Activated CD4-positive, alpha-beta T cell treated with anti-CD3 and anti-CD28 coated beads, Interleukin-2, Interleukin-4, amounts not matched to agents 100 ng/mL and 50 ng/mL, durations not matched to agents 16 hours and 8 hours (primary cell): ENCODE measurements at places on chromosomes 3 and 15.

- DNase-seq, result no peak
Observed at GRCh38 chr15:86935841-86936240, 856.2 kb downstream of the AGBL1 start.

- DNase-seq, result no peak
Observed at GRCh38 chr3:129106866-129107565, 14.6 kb downstream of the RAB43 start.

- no peak for DNase-seq
Observed at GRCh38 chr3:38648659-38649499, 608 bp downstream of the SCN5A start.

- DNase-seq, result no peak
Observed at GRCh38 chr3:168325684-168326083, 230.0 kb upstream of the GOLIM4 start.

DNA sequence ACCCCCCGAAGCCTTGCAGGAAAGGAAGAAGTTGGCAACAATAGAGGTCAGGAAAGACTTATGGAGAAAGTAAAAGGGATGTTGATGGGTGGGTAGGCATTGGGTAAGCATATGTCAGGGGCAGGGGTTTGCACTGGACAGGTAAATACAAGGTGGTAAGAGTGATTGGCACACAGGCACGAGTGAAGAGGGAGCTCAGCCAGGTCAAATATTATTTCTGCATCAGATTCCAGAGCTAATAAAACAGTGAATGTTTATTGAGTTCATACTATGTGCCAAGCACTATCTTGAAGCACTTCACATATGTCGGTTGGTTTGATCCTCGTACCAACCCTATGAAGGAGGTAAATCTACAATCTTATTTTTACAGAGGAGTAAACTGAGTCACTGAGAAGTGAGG, 6.6 kb downstream of the CLSTN2 start:
- DNase-seq, result no peak

DNA sequence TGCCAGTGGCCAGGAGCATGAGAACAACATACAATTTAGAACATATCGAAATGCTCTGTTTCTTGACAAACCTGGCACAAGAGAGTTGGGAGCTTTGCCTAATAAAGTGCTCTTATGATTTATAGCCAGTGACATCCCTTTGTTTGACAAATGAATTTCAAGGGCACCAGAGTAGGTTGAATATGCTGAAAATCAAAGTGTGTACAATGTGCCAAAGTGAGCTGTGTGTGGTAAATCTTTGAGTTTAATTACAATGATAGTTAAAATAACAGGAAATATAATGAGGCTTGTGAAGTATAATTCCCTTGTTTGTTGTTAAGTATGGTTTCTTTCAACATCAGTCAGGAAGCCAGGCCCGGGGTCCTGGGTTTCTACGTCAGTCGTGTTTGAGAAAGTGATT, 211.9 kb downstream of the EBLN2 start:
- no peak for DNase-seq

- DNase-seq, result no peak
Observed at GRCh38 chr3:124064050-124064449, 72.1 kb upstream of the ROPN1 start.

DNA sequence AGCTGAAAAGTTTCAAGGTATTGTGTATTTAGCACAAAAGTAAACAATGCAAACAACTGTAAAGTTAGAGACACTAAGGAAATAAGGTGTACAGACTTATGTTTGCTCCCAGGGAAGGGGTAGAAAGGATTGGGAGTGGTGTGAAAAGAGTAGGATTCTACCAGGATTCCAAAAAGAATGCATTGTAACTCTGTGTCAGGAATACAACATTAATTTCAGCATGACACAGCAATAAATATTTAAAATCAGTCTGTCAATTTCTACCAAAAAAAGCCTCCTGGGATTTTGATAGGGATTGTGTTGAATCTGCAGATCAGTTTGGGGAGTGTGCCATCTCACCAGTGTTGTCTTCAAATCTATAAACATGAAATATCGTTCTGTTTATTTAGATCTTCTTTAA, 73.4 kb downstream of the LRRC28 start:
- DNase-seq, result no peak

DNA sequence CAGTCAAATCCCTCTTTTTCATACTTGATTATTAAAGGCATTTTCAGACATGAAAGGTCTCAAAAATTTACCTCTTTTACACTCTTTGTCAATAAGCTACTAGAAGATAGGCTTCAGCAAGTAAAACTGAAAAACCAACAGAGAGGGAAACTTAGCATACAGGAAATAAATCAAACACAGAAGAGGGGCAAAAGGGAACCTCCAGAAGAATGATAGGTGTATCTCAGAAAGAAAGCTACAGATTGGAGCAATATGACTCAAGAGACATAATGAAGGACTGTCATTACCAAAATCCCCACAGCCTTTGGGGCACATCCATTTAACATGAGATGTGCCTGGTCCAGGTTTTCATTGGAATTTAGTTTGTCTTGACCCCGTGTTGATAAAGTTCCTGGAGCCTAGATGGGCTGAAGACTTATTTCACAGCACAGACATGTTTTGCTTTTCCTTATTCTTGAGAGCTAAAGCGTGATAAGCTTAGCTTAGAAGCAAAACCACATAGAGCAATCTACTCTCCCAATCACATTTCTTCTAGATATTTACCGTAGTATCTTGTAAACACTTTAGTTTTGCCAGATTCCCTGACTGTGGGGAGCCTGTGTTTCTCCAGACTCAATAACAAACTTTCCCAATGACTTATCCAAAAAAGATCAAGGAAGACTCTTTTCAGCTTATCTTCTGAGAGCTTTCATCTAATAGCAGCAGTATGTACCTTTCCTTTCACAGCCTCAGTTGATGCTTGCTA, 11.7 kb downstream of the LRRFIP2 start:
- peak; percentile 74 for DNase-seq

DNA sequence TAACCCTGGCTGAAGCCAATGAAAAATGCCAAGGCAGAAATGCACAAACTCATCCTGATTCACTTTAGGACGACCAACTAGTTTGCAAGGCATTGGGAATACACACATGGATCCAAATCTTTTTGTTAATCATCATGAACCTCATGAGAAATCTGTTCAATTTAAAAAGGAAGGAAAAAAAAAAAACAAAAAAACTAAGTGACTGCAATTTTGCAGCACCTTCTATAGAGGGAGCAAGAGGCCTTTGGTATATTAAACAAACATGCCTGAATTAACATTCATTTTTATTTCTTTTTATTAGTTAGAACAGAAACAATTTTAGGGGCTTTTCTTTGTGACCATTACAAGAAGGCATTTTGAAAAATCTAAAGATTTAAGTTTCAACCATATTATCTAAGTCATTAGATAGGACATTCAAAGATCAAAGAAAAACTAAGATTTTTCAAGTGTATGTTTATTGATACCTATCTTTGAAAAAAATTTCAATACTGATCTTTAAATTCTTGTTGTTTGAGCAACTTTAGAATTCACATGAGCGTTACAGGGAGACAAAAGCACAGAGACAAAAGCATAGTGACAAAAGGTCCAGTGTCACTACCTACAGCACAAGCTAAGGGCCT, 182.4 kb downstream of the CBLB start:
- DNase-seq, result peak; percentile 11

DNA sequence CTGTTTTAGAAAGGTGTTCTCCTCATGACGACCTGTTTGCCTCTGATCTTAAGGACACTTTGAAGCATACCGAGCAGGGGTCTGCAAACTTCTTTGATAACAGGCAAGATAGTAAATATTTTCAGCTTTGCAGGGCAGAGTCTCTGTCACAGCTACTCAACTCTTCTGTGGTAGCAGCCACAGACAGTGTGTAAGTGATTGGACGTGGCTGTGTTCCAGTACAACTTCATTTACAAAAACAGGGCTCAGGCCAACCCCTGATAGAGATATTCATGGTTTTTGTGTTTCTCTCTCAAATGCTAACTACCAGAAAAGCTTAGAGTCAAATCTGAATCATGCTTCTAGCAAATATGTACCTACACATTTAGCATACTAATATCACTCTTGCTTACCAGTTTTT, 51.5 kb downstream of the TGFBR2 start:
- DNase-seq, result peak; percentile 70

- no peak for DNase-seq
Observed at GRCh38 chr3:105406268-105406667, 39.6 kb downstream of the ALCAM start.

- DNase-seq, result no peak
Observed at GRCh38 chr3:24258727-24259600, 235.7 kb downstream of the THRB start.

DNA sequence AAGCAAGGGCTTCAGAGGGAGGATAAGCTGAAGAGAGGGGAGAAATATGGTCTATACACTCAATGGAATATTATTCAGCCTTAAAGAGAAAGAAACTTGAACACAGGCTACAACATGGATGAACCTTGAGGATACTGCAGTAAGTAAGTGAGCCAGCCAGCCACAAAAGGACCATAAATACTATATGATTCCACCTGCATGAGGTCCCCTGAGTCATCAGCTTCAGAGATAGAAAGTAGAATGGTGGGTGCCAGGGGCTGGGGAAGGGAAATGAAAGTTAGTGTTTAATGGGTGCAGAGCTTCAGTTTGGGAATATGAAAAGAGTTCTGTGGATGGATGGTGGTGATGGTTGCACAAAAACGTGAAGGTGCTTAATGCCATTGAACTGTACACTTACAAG, 68.4 kb upstream of the SEC13 start:
- DNase-seq, result no peak

GRCh38 chr15:75517233-75517632, 61.9 kb downstream of the PTPN9 start:
- DNase-seq, result no peak

DNA sequence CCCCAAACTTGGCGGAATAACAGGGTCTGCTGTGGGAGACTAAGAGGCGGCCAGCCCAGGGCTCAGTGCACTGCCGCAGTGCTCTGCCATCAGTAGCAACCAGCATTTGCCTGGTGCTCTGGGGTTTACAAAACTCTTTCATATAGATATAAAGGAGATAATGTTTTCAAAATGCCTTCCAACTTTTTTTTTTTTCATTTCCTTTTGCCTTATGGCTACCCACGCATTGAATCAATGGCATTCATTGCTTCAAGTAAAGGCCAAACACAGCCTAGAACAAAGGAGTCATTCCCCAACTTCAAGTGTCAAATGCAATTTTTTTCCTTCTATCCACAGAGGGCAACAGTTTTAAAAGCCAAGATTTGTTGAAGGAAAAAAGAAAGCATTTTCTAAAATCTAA, 11.6 kb upstream of the SLC24A5 start:
- DNase-seq, result no peak

GRCh38 chr15:57554063-57554811, 37.5 kb upstream of the MYZAP start:
- DNase-seq, result no peak

DNA sequence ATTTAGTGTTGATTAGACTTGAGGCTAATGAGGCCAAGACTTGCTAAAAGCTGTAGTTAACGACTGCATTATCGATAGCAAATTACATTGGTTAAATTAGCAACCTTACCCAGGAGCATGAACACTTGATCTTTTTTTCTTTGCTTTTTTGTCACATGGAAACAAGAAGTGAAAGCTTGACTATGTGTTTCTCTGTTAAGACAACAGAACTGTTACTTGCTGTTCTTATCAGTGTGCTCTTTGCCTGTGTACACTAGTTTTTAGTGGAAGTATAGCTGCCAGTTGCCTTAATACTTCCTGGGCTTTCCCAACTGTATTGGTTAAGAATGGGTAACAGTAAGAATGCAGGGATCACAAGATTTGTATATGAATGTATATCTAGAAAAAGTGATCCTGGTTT, 625.5 kb downstream of the NAALADL2 start:
- no peak for DNase-seq

- DNase-seq, result no peak
Observed at GRCh38 chr3:134697830-134698689, 47.2 kb upstream of the KY start.

- no peak for DNase-seq
Observed at GRCh38 chr3:89373434-89373833, 266.0 kb downstream of the EPHA3 start.

DNA sequence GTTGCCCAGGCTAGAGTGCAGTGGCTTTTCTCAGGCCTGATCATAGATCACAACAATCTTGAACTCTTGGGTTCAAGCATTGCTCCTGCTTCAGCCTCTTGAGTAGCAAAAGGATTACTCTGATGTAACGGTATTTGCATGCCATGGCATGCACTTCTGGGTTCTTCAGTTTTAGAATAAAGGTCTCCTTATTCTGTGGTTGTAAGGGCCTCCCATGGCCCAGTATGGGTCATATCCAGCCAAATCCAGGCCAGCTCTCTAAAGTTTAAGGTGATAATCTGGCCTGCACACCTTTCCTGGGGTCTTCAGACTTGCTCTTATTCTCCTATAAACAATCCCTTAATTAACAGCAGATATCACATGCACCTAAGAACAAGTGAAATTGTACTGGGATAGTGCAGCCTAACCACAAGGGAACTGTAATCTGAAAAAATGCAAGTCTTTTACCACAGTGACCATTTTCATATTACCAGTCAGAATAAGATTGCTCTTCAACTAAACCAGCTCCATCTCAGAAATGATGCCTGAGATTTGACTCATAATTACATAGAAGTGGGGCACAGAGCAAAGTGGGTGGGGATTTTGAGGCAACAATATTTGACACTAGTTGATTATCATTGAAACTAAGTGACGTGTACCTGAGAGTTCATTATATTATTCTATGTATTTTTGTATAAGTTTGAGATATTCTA, 25.4 kb downstream of the COMMD2 start:
- DNase-seq, result peak; percentile 79

- DNase-seq, result no peak
Observed at GRCh38 chr3:61724801-61725200, 163.4 kb downstream of the PTPRG start.

GRCh38 chr3:113697500-113698090, 1.2 kb upstream of the USF3 start:
- no peak for DNase-seq

- DNase-seq, result no peak
Observed at GRCh38 chr3:113536627-113537101, 4.3 kb downstream of the SIDT1 start.

- peak; percentile 54 for DNase-seq
Observed at GRCh38 chr3:31472479-31473390, 60.0 kb upstream of the STT3B start.

DNA sequence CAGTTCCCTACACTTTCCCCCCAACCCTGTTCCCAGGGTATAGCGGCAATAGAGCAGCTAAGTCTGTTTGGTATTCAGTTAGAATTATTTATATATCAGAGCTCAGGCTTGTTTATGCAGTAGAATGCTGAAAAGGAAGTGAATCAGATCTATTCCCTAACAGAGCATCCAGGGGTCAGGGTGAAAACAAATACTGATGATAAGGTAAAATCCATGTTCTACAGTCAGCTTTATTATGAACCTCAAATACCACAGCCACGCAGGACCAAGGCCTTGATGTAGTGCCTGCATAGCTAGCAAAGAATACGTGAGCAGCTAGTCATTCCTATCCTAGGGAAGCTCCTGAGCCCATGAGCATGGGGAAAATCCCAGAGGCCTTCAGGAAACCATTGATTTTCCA, 229.7 kb upstream of the ICE2 start:
- DNase-seq, result no peak

- no peak for DNase-seq
Observed at GRCh38 chr15:36996538-36997181, 103.7 kb downstream of the MEIS2 start.

DNA sequence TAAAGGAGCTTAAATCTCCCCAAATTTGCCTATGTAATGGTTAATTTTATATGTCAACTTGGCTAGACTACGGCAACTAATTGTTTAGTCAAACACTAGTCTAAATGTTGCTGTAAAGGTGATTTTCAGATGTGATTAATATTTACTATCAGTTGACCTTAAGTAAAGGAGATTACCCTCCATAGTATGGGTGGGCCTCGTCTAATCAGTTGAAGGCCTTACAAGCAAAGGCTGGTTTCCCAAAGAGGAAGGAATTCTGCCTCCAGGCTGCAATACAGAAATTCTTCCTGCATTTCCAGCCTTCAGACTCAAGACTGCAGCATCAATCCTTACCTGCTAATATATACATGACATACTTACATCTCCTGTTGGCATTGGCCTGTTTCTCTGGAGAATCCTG, 23.6 kb downstream of the SLC12A8 start:
- no peak for DNase-seq
